Cerebellar cortex (tissue), 1 donor: ENCODE measurements at places on chromosomes 16 and 17.

- no peak for DNase-seq
These were observed 385 bp downstream of the CFAP119 start for GRCh38 chr16:30761427-30761927.

DNA sequence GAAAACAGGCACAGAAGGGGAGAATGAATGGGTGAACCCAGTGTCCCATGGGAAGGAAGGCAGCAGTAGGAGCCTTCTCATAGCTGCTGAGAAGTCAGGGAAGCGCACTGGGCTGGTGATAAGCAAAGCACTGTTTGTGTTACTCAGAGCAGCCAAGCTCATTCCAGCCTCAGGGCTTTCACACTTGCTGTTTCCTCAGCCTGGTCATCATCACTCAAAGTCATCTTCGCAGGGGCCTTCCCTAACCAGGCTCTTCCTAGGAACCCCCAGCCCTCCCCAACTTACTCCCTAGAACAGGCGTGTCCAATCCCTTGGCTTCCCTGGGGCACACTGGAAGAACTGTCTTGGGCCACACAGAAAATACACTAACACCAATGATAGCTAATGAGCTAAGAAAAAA lies 32.1 kb upstream of the LONP2 start:
- DNase-seq: no peak

GRCh38 chr17:13753154-13753553 lies 151.4 kb upstream of the HS3ST3A1 start:
- no peak for DNase-seq

GRCh38 chr16:5479926-5480325 lies 382.3 kb upstream of the EEF2KMT start:
- no peak for DNase-seq

- DNase-seq: no peak
These were observed 287.3 kb upstream of the FOXF1 start for GRCh38 chr16:86222965-86223551.

DNA sequence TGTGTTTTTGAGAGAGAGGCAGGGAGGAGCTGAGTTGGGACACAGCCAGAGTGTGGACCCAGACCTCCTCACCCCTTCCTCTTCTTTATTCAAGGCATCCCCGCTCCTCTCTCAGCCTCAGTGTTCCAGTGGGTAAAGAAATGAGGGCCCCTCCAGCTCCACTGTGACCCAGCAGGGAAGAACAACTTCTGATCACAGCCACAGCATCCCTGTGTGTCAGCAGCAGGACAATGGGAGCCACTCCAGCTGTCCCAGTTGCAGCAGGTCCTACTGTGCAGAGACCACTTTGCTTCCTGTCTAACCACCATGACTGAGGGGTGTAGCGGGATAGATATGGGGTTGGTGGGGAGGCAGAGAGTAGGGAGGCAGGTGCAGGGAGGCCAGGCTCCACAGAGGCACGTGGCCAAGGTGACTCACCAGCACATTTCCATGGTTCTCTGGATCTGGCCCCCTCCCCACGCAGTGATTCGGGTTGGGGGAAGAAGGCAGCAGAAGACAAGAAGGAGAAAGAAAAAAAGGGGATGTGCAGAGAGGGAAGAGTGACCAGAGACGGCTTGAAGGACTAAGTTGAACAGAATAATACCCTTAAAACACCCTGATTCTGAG lies 24.5 kb downstream of the PIK3R5 start:
- no peak for DNase-seq

- peak; percentile 31 for DNase-seq
These were observed 14.9 kb downstream of the RCVRN start for GRCh38 chr17:9890124-9890523.

GRCh38 chr17:13967416-13967815 lies 101.9 kb upstream of the COX10 start:
- peak; percentile 47 for DNase-seq

DNA sequence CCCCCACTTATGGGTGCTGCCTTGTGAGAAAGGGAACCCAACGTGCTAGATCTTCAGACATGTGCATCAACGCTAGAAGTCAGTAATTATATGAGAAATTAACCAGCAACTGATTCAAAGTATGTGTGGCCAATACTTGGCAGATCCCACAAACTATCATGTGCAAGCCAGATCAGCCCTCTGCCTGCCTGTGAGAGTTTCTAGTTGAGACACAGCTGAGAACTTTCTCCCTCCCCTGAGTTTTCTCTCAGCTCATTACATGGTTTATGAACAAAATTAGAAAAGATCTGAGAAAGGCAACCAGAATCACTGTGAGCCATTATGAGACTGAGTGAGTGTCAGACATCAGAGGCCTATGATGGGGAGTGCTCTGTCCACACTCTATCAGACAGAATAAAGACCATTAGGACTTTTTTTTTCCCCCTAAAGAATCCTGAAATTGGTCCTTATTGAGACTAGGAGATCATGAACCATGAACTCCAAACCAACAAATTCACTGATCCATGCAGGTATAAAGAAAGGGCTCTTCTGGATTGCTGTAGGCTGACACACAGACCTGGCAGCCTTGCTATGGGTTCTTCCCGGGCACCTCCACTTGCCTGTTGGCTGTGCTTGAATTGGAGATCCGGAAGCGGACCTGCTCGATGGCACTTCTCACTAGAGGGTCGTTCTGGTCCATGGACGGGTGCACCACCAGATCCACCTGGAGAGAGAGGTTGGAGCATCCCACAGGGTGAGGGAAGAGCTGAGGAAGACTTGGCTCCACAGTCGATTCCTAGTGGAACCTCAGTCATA lies 51.5 kb downstream of the GTF3C1 start:
- DNase-seq: no peak

- DNase-seq: no peak
These were observed 44.4 kb downstream of the YPEL2 start for GRCh38 chr17:59375857-59376256.

DNA sequence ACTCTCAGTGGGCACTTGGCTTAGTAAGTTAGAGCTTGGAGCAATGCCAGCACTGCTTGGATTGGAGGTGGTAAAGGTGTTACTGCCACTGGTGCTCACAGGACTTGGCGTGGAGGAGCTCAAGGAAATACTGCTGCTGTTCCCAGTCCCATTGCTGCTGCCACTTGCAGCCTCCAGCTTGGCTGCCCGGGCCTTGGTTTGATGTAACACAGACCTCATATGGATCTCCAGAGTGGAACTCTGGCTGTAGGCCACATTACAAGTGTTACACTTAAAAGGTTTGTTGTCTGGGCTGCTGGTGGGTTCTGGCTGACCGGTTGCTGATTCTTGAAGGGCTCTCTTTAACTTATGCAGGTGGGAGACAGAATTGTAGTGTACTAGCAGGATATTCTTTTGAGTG lies 250.3 kb downstream of the ZFHX3 start:
- no peak for DNase-seq

DNA sequence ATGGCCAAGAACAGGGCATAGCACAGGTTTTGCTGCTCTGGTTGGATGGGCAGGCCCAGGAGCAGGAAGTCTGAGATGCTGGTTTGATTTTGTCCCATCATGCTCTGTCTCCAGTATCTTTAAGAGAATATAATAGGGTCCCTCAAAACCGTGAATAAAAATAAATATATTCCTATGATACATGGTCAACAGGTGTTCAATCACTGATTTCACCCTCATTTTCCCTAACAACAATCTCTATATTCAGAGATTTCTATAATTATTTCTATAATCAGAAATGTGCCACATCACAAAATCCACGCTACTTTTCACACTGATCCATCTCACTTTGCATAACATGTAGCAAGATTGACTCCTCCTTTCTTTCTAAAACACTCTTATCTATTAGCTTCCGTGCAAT lies at the start of gene OR1E2:
Gene OR1E2, minus strand, starts transcription at position 101 of the 400 bp plus-strand sequence. Its CDS starts 0 bp downstream, at position 101.
- DNase-seq: no peak

DNA sequence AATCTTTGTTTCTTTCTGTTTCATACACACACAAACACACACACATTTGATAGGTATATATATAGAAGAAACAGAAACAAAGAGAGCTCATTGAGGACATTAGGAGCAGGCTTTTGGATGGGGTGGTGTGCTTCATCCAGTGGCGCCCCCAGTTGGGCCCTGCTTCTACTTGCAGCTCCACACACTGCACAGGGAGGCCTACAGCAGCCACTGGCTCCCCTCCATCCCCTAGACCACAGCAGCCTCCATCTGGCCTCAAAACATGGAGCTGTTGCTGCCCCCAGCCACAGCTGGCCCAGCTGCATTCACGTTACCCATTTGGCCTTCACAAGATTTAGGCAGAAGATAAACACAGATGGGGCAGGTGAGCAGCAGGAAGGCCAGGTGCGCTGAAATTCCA lies 33.1 kb upstream of the NF1 start:
- peak; percentile 13 for DNase-seq

DNA sequence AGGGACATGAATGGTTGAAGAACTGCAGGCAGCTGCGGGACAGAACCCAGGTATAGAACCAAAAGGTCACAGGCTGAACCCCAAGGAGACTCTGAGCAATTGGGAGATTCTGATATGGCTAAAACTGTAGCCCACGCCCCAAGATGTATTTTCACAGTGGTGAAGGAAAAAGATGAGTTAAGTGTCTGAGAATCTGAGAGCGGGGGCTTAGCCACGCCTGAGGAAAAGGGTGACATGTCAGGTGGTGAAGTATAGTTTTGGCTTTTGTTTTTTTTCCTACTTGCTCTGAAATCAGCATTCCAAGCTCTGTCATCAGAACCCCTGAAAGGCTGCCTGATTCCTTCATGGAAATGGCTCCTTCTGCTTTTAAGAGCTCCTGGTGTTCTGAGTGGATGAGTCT lies 73.3 kb downstream of the AKAP1 start:
- no peak for DNase-seq

GRCh38 chr16:7167626-7168025 lies 165.0 kb upstream of the RBFOX1 start:
- DNase-seq: peak; percentile 58

GRCh38 chr17:20032636-20033035 lies 23.5 kb downstream of the SPECC1 start:
- DNase-seq: no peak

DNA sequence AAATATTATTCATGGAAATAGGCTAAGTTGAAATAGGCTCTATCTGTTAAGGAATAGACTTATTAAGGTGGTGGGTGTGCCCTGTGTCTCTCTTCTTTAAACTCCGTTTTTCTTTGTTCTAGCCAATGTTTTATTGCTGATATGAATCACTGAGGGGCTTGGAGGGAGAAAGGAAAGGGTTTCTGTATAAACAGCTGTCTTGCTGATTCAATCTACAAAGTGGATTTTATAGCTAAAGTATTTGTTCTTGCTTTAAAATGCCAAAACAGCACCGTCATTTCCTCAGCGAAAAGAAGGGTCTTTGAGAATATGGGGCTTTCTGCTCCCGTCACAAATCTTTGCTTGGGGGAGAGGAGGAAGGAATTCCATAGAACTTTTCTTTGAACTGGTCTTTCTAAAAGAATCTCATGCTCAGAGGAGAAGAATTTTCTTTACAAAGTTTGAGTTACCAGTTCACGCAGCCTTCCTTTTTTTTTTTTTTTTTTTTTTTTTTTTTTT lies 39.3 kb downstream of the MSI2 start:
- DNase-seq: no peak

GRCh38 chr16:85861095-85861825 lies 37.7 kb upstream of the IRF8 start:
- no peak for DNase-seq

DNA sequence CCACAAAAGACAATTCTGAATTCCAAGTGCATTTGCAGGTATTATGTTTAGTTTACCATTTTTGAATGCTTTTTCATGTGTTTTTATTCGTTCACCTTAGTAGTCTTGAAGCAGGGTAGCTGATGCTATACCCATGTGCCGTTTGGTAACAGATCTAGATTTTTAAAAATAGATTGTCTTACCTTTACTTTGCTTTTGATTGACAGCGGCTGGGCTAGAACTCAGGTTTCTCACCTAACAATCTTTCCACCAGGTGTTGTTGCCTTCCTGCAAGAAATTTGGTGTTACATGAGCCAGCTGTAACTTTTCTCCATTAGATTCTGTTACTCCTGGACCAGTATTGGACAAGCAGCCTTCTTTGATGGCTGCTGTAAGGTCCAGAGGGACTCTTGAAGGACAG lies 1.5 kb upstream of the FTSJ3 start:
- no peak for DNase-seq

DNA sequence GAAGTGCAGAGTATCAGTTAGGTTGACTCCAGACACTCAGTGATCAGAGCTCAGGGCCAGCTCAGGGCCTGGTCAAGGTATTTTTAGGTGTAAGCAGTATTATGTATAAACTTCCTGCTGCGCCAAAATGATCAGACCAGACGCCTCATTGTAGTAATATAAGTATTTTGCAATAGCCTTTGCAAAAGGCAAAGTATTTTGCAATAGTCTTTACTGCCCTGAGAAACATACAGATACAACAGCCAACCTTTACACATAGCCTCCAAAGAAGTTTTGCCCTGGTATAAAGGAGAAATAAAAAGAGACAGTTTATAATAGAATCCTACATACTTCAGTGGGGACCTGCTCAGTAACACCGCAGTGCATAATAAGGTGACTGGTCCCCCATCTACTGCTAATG lies 333.0 kb upstream of the EEF2KMT start:
- DNase-seq: no peak

GRCh38 chr16:65756163-65756562 lies 610.3 kb upstream of the CDH5 start:
- no peak for DNase-seq

- no peak for DNase-seq
These were observed 101.0 kb downstream of the HS3ST2 start for GRCh38 chr16:22915003-22915402.

GRCh38 chr17:50219342-50219741 lies 17.9 kb upstream of the COL1A1 start:
- no peak for DNase-seq

GRCh38 chr17:49951362-49952082 lies 17.5 kb upstream of the DLX4 start:
- no peak for DNase-seq

- DNase-seq: no peak
These were observed 245.8 kb upstream of the CDH5 start for GRCh38 chr16:66120656-66121055.

DNA sequence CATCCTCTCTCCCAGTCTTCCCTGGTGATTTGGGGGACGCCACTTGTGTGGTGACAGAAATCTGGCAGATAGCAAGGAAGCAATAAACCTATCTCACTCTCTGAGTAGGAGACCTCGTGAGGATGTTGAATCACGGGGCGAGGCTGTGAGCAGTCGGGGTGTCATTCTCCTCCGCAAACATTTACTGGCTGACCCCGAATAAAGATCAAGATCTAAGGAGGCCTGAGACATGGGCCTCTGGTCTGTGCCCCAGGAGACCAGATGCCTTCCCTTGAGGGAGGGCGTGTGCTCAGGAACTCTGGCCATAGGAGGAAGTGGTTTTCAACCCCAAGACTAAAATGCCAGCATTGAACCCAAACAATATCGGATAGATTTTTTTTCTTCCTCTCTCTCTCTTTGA lies 53.1 kb downstream of the FOXL1 start:
- no peak for DNase-seq
